ENCODE measurements at places on chromosomes 11 and 22.

DNA sequence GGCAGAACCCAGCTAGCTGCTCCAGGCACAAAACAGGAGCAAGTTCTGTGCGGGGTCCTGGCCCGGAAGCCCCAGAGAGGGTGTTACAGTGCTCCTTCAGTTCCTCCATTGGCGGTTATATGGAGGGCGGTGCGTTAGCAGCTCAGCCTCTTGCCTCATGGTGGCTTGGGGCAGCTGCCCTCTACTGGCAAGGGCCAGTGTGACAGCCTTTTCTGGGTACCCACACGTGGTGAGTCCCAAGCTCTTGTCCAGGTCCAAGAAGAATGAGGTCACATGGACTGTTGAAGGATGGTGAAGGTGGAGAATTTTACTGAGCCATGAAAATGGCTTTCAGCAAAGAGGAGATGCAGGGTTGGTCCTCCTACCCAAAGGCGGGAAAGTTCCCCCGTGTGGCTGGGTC is 100.5 kb downstream of the WT1 start:
- DNase-seq: no peak

- DNase-seq: no peak
These were observed 72.1 kb upstream of the CD44 start for GRCh38 chr11:35066783-35067423.

- no peak for DNase-seq
These were observed 12.6 kb downstream of the POLR2F start for GRCh38 chr22:37965940-37966664.

DNA sequence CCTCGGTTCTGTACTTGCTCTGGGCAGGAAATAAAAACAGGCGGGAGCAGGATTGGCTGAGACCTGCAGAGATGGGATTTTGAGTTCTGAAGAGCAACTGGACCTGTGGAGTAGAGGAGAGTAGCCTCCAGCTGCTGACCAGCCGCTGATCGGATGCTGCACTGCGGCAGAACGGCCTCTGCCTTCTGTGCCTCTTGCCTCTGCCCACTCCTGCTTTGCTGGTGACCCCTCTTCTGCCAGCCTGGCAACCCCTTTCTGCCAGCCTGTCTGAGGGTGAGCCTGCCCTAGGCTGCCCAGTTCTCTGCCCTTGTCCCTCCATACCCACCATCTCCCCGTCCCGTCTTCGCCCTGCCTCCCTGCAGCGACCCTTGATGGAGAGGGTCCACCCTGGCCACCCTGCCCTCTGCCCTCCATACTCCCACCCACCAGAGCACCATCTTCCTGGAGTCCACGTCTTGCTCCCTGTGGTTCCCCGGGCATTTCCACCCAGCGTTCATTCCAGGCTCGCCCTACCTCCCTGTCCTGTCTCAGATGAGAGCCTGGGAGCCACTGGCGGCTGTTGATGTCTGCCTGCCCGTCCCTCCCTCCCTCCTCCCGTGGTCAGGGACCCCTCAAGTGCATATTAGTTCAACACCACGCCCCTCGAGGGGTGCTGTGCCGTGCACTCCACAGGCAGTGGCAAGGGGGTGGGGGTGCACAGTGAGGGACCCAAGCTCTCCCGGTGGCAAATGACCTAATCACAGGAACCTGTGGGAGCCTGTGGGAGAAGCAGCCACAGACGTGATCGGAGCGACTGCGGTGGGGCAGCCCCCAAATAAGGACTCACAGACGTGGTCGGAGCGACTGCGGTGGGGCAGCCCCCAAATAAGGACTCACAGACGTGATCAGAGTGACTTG is 863.3 kb downstream of the TBC1D22A start:
- no peak for DNase-seq
